SK-N-MC (cell line): ENCODE measurements at places on chromosomes 4 and X.

- no peak for DNase-seq
Measured at GRCh38 chr4:7813674-7814073, 126.0 kb downstream of the AFAP1 start.

DNA sequence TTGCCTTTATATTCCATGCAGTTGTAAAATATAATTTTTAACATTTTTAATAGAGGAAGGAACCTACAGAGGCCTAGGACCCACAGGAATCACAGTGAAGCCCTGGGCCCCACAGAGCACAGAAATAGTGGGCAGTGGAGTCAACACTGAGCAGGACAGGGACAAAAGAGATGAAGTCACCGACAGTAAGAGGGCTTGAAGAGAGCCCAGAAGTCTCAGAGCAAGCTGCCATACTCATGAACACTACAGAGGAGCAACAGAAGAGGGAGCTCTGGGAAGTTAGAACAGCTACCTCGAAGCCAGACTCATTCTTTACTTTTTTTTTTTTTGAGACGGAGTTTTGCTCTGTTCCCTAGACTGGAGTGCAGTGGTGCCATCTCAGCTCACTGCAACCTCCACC lies 149.3 kb upstream of the TENM3 start:
- no peak for DNase-seq

- no peak for DNase-seq
Measured at GRCh38 chrX:139290310-139290709, 240.2 kb upstream of the F9 start.

GRCh38 chr4:20538905-20539304 lies 161.4 kb upstream of the PACRGL start:
- no peak for DNase-seq

- no peak for DNase-seq
Measured at GRCh38 chr4:174365018-174365587, 81.4 kb downstream of the CEP44 start.

GRCh38 chr4:163558539-163559044 lies 64.1 kb downstream of the TMA16 start:
- no peak for DNase-seq

GRCh38 chr4:153204247-153204671 lies at the start of gene TRIM2:
Gene TRIM2 (plus strand): TSS chr4:153204443. CDS start chr4:153204531, 88 bp downstream.
- DNase-seq = peak; percentile 77

DNA sequence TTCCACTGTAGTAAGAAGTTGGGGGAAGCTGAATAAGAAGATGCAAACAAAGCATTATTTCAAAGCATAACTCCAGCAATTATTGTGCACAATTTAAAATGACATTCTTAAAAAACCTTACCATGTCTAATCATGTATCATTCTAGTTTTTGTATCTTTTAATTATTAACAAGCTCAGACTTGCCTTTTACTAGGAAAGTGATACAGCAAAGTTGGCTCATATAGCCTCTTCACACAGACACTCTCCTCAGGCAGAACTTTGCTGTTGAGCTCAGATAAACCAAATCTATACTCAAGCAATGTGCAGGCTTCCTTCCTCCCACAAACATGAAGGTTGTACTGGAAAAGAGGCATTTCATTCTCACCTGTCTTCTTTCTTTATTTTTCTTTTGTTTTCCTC lies 358.7 kb upstream of the EMCN start:
- no peak for DNase-seq

- DNase-seq = no peak
Measured at GRCh38 chr4:139665079-139665689, 435 bp upstream of the MGST2 start.

GRCh38 chr4:139763205-139763604 lies 97.6 kb downstream of the MGST2 start:
- no peak for DNase-seq

- no peak for DNase-seq
Measured at GRCh38 chr4:103645991-103646390, 73.8 kb downstream of the TACR3 start.

- no peak for DNase-seq
Measured at GRCh38 chr4:142548491-142548890, 297.6 kb downstream of the INPP4B start.

DNA sequence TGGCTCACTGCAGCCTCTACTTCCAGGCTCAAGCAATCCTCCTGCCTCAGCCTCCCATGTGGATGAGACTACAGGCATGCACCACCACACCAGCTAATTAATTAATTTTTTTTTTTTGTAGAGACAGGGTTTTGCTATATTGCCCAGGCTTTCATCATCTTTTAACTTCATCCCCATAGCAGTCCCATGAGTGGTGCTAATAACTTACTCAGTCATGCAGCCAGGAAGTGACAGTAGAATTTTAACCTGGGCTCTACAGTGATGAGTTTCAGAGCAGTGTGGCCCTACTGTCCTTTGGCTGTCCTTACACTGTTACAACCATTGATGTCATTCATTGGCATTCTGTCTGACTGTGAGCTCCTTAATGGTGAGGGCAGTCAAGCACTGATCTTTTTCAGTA lies 3.9 kb upstream of the OCIAD2 start:
- no peak for DNase-seq

GRCh38 chr4:106694232-106694631 lies 325.7 kb upstream of the GIMD1 start:
- no peak for DNase-seq

DNA sequence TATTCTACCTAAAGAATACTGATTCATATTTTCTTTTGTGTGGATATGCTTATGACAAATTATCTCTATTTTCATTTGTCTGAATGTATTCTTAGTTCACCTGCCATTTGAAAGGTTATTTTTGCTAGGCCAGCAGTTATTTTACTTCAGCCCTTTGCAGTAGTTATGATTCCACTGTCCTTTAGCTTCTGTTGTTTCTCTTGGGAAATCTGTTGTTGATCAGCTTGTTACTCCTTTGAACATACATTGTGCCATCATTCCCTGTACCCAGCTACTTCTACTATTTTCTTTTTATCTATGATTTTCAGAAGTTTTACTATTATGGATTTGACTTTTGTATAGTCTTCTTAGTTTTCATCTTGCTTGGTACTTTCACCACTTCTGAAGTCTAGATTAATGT lies 37.2 kb downstream of the RBM46 start:
- DNase-seq = no peak

DNA sequence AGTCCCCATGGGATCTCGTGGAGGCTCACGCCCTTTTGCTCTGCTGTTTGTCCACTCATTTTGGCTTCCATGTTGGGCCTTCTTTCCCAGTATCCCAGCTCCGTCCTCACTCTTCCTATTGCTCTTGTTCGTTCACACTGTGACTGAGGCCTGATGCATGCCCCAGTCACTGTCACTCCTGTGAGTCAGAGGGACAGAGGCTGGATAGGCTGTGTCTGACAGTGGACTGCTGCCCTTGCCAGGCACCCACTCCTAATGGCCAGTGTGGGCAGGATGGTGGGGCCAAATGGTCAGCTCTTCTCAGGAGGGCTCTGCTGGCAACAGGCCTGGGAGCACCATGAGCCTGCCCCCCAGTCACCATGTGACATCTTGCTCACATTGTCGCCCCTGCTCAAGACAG lies 40.0 kb downstream of the HADH start:
- DNase-seq = no peak

DNA sequence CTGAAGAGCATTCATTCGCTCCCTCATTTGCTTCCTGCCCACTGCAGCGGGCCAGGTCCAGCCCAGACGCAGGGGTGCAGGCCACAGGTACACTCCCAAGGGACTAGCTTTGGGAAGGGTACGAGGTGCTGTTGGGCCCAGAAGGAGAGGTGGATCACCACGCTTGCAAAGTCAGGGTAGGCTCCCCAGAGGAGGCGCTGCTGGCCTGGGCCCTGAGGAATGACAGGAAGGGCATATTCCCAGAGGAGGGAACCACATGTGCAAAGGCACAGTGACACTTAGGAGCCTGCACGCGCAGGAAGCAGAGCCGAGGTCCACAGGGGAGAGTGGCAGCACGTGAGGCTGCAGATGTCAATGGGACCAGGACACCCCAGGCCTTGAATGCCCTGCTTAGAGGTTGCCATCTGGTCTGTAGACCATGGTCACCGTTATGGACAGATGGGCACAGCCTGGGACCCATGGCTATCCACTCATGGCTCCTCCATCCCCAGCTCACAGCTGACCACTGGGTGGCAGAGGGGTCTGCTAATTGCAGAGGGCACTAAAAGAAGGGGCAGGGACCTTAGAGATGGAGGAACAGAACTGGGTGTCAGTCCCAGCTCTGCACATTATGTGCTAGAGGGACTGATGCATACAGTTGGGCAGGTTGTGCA lies 7.9 kb downstream of the HTRA3 start:
- no peak for DNase-seq
